Subcutaneous adipose tissue (tissue), 4 donors: ENCODE measurements at places on chromosomes 6 and 20. TPM values are rescaled to one million over a fixed set of nuclear protein-coding genes. Genes with fewer than 3 reads are reported as not detected.

Gene TPX2
- total RNA-seq, result 4.9 TPM

Gene TPBG
- total RNA-seq, result 8.7 TPM

Gene WFDC10A
- not detected for total RNA-seq

Gene INSM1
- total RNA-seq, result not detected

Gene SLPI
- total RNA-seq, result 7.0 TPM

Gene RNF144B
- 20.9 TPM for total RNA-seq

Gene NKX2-4
- not detected for total RNA-seq

Gene SUMO4
- 3.3 TPM for total RNA-seq

Gene MCCD1
- total RNA-seq, result not detected

Gene HM13
- total RNA-seq, result 57.2 TPM

Gene TFAP2C
- 1.5 TPM for total RNA-seq
